ENCODE measurements at places on chromosomes 7 and 10.

DNA sequence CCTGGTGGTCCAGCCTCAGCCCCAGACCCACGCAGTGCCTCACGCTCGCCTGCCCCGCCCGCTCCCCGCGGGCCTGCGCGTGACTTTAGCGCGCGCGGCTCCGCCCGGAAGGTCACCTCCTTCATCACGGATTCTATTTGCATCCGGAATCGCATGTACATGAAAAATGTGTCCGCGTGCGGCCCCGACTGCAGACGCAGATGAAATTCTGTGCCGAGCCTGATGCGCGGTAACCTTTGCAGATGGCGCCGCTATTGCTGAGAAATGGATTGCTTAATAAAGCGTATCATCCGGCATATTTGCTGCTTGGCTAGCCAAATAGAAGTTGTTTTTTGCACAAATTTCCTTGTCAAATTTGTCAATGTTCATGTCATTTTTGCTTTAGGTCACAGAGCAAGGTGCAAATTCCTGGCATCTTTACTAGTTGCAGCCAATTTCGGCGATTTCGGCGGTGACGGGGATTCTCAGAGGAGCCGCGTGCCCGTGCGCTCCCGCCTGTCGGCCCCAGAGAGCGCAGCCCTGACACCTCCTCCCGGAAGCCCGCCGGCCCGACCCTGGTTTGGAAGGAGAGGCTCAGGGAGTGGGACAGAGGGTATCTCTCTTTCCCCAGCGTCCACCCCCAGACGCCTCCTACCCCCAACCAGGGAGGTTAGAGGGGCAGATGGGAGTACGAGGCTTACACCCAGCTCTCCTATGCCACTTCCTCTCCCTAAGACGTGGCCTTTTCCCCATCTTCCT, 85.9 kb upstream of the PAX2 start:
- DNase-seq: no peak

GRCh38 chr10:79230328-79230830, 116.9 kb upstream of the PPIF start:
- no peak for DNase-seq

DNA sequence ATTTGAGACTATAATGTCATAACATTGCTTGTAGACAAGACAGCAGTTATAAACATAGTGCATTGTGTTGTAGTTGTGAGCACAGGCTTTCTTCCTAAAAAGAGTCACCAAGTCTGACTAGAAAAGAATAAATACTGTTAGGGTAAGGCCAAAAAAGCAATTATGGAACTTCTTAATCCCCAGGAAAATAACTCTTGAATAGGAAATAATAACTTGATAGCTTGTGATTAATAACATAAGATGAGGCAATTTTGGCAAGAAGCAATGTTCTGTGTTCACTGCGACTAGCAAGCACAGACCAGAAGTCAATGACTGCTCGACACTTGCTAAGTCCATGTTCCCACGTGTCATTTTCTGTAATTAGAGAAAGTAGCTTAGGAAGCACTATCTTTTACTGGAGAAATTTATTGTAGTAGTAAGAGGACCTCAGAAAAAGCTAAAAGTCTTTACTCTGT, 97.1 kb downstream of the AGMO start:
- DNase-seq: no peak

- no peak for DNase-seq
Measured at GRCh38 chr7:16726189-16726588, 27.4 kb upstream of the TSPAN13 start.

GRCh38 chr7:158650821-158651225, 53.8 kb downstream of the NCAPG2 start:
- no peak for DNase-seq

DNA sequence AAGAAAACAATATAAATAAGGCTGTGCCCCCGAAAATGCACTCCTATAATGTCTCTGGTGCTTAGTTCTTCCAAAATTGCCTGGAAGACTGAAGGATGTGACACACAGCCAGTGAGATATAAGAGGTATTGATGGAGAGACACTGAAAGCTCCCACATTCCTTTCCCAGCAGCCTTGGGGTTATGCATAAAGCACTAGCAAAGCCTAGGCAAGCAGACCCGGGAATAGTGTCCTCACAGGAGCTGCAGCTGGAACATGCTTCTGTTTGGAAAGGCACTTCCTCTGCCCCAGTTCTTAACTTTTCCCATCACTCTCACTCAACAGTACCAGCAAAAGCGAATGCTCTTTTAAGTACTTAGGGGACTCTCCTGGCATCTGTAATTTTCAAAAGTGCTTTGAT, 178.0 kb downstream of the AMPH start:
- DNase-seq: no peak

DNA sequence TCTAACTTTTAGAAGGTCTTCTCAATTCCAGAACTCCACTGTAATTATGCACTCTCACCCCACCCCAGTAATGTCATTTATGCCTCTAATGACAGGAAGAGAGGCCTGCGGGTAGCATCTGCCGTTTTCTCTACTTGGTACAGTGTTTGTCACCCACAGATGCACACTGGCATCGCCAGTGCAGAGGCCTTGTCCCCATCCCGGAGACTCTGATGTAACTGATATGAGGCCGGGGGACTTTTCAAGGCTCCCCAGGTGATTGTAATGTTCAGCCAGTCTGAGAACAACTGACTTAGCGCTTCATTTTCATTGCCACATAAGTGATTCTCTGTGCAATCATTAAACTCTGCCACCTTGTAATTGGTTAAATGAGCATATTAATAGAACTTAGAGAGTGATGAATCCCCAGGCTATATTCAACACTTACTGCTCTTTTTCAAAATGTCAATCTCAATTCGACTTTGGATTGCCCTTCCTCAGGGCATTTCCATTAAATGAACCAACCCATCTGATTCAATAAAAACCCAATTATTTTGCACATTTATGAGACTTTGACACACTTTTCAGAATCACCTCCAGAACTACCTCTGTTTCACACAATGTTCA, 113.2 kb downstream of the HERPUD2 start:
- DNase-seq: no peak

GRCh38 chr7:103150192-103150591, 1.3 kb upstream of the NAPEPLD start:
- DNase-seq: no peak

DNA sequence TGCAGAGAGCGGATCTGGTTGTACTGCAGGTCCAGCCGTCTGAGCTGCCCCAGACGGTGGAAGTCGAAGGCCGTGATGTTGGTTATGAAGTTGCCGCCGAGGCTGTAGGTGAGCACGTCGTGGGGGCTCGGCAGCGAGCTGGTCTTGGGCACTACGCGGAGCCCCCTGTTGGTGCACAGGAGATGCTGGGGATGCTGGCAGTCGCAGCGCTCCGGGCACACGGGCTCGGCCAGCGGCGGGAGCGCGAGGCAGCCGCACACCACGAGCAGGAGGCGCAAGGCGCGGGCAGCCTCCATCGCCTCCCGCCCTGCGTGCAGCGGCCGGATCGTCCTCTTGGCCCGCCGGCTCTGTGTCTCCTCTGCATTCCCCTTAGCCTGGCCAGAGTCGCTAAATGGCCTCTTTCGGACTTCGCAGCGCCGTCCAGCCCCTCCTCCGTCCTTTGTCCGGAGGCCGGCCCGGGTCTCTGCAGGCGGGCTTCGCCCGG, 337 bp downstream of the TRIL start:
- DNase-seq: no peak

GRCh38 chr10:117546020-117546580, 3.6 kb downstream of the EMX2 start:
- no peak for DNase-seq

DNA sequence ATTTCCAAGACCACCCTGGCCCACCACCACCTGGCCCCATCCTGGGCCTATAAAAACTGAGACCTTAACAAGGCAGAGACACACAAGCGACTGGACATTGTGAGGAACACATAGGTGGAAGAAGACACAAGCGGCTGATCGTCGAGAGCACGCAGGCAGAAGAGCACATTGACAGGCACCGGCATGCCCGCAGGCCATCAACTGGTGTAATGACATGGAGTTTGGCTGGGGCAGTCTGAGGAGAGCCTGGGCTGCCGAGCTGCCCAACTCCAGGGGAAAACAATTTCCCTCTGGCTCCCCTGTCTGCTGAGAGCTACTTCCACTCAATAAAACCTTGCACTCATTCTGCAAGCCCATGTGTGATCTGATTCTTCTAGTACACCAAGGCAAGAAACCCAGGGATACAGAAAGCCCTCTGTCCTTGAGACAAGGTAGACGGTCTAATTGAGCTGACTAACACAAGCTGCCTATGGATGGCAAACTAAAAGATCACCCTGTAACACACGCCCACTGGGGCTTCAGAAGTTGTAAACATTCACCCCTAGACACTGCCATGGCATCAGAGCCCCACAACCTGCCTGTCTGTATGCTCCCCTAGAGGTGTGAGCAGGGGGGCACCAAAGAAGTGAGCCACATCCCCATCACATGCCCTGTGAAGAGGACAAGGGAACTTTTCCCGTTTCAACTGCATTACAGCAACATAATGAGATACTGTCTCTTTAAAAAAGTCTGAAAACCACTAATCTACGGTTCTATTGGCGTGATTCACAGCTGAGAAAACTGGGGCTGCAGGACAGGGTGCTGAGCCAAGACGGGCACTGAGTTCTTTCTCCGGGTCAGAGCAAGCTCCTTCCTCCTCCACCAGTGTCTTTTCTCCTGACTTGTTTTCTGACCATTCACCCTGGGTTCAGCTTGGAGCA, 18.5 kb upstream of the TNS3 start:
- peak; percentile 50 for DNase-seq

DNA sequence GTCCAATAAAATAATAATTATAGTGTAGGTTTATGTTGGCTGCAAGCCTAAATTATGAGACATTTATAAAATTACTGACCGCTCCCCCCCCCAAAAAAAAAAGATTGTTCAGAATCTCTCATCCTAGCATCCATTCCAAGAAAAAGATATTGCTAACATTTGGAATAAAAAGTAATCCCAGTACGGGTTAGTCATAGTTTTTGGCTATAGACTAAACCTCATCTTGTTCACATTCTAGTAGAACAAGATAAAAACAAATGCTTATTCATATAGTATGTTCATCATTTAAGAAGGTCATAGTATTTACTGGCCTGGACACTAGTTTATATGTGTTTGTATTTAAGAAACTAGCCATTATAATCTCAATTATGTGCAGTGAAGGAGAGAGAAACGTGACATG, 44.0 kb downstream of the ADK start:
- no peak for DNase-seq

DNA sequence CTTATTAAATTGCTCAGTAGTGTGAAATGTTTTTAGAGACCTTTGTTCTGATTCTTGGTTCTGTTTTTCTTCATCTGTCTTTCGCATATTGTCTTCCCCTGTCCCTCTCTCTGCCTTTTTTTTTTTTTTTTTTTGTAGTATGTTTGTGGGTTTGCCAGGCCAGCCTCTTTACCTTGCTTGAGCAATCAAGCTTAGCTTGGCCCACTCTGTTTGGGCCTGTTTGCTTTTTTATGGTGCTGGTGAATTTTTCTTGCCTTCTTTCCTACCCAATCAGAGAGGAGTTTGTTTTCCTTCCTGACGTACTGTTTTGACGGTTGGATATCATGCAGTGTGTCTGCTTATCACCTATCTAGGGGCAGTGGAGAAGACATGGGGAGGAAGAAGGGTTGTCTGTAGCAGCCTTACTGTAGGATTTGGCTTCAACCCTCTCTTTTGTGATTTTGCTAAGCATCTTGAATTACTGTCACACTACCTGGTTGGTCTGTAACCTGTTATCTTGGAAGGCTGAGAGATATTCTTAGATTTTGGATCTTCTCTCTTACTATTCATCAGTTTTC, 64.0 kb downstream of the BBS9 start:
- no peak for DNase-seq

DNA sequence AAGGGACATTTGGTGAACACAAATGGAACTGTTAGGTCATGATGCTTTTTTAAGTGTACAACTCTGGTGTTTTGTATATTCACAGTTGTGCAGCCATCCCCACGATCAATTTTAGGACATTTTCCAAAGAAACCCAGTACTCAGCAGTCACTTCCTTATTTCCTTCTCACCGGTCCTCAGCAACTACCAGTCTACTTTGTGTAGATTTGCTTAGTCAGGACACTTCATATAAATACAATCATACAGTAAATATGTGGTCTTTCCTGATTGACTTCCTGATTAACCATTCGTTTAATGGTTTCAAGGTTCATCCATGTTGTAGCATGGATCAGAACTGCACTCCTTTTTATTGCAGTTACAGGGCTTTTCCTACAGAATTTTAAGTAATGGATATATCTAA, 14.4 kb downstream of the SGPL1 start:
- DNase-seq: peak; percentile 53

- DNase-seq: peak; percentile 0
Measured at GRCh38 chr10:87503886-87504285, 807 bp upstream of the MINPP1 start.

- DNase-seq: no peak
Measured at GRCh38 chr10:71213761-71214440, 1.5 kb downstream of the UNC5B start.

- no peak for DNase-seq
Measured at GRCh38 chr7:27095050-27095896, 527 bp downstream of the HOXA1 start.

DNA sequence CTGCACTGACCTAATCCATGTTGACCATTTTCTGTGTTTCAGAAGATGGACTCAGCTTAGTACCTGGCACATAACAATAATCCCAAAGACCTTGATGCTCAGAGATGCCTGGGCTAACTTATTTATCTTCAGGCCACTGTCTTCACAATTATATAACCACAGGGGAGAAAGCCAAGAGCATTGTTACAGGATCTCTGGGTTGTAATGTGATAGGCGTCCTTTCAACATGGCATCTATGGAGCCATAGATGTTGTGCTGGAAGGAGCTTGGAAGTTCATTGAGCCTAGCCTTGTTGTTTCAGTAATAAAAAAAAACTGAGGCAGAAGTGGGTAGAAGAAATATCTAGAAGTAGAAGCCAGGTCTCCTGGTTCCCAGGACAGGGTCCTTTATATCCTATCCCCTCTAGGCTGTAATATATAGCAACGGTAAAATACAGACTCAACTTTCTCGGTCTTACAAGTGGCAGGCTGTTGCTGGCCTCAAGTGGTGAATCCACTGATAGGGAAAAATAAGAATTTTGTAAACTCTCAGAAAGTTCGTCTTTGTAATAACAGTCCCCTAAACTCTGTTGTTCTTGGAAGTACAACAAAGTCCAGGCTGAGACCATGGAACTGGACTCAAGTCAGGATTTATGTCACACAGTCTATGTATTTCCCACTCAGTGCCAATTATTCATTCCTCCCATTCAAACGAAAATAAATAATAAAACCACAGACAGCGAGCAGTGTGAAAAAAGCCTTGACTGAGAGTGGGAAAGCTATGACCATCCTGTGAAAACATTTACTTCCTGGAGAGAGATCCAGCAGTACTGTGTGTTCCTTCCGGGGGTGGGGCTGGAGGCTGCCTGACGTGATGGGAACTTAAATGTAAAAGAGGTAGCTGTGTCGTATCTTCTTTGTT, 277.6 kb downstream of the REEP3 start:
- DNase-seq: no peak

DNA sequence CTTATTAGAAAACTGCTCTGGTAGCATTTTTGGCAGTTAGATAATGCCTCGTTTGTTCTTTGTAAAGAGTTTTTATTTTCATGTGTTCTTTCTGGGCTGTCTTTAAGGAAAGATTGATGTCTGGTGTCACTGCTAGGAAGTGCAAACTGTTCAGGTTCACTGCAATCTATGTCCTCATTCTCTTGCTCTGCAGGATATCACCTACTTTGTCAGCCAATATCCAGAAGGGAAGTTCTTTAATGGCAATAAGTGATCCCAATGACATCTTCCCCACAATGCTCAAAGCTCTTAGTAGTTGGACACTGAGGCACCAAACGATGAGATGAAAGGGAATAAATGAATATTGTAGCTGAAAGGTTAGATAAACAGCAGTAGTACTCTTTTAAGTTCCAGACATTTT, 115.1 kb downstream of the AGMO start:
- no peak for DNase-seq

- no peak for DNase-seq
Measured at GRCh38 chr10:43980715-43981114, 332.0 kb upstream of the ZNF32 start.

- DNase-seq: no peak
Measured at GRCh38 chr7:74101061-74101681, 17.6 kb downstream of the LIMK1 start.

Measured in suppressor macrophage treated with lipopolysaccharide for 4 hours (primary cell).